ENCODE measurements at places on chromosomes 11 and 22.

DNA sequence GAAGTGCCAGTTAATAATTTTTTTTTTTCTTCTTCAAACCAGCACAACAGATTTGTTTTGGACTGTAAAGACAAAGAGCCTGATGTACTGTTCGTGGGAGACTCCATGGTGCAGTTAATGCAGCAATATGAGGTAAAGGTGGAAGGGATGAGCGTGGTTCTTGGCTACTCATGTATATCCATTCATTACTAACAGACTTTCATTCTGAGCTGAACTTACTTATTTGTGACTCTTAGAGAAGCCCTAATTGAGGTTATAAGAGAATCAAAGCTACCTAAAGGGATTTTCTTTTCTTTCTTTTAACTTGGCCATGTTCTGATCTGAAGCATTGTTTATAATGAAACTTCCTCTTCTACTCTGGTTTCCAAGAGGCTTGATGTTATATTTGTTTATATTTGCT is 15.8 kb downstream of the PAFAH1B2 start:
- DNase-seq: no peak

GRCh38 chr11:134939031-134939430 is 527.0 kb upstream of the B3GAT1 start:
- DNase-seq: no peak

DNA sequence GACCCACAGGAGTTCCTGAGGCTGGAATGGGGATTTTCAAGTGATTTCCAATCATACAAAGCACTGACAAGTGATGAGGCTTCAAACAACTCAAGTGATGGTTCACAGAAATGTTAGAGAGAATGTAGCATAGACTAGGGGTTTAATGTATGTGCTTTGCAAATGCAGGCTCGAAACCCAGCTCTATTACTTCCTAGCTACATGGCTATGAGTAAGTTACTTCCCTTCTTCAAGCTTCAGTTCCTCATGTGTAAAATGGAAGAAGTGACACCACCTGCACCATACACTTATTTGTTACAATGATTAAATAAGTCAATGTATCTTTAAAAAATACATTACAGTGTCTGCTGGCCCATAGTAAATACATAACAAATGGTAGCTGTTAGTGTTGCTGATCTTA is 139.8 kb downstream of the CCDC81 start:
- no peak for DNase-seq

DNA sequence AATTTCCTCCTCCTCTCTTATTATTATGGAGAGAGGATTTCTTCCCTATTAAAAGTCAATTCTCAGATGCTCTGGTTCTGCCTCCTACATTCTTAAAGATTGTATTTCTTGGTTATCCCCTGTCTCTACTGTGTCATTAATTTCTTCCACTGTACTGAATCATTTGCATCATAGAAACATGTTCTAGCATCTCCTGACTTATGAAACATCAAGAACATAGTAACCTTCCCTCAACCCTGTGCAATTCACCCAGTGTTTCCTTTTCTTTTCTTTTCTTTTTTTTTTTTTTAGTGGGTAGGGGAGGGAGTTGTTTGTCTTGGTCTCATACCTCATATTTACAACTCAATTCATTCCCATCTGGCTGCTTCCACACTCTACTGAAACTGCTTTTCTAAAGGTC is 288.0 kb upstream of the PLET1 start:
- no peak for DNase-seq

DNA sequence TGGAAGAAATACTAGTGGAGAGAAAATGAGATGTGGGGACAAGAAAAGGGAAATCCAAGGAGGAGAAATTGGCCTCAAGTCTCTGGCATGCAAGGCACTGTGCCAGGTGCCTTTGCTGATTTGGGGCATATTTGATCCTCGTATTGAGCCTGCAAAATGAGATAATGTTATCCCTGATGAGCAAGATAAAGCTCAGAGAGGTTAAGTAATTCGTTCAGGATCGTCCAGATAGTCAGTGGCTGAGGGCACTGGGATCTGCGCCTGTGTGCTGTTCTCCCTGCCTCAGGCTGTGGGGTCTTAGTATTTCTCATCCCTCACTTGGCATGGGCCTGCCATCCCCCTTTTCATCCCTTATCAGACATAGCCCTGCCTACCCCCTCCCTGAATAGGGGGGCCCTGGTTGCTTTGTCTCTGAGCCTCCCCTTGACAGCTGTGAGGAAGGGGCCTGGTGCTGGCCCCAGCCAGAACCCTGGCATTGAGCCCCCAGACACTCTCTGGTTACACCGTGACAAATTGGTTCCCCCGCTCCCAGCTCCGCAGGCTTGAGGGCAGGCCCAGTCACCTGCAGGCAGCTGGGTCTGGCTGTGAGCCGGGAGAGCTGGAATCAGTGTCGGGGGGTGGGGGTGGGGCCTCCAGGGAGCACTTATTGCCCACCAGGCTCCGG is 85.7 kb downstream of the NECTIN1 start:
- DNase-seq: no peak

GRCh38 chr11:68026391-68027105 is 3.9 kb upstream of the NDUFS8 start:
- DNase-seq: no peak

GRCh38 chr11:46625406-46625805 is 8.1 kb downstream of the ATG13 start:
- no peak for DNase-seq

DNA sequence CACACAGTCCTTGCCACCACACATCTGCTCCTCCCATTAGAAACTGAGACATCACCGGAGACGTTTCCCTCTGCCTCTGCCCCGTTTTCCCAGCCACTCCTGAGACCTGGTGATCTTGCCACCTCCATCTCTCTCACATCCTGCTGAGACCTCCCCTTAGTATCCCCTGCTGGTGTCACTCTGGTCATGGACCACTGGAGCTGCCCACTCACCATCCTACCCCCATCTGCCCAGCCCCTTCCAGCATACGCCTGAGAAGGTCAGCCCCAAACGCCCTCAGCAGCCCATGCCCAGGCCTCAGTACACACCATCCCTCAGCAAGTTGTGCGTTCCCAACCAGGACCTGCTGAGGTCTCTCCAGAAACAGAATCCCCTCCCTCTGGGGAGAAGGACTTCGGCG is 64.3 kb downstream of the SHANK2 start:
- DNase-seq: no peak

- DNase-seq: no peak
Measured at GRCh38 chr22:37848587-37849088, 581 bp upstream of the EIF3L start.

DNA sequence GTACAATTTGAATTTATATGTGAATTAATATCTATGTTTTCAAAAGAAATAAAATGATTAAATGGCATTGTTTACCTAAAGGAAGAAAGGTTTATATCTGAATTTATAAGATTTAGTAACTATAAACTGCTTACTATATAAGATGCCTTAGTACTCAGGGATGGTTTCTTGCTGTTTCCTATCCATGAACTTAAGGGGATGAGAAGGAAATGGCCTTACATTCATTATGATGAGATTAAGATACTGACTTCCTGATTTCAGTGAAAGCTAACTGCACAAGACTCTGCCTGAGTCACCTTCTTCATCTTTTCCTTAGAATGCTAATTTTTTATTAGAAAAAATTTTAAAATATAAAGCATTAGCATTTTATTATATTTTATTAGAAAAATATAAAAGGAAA is 606.3 kb upstream of the ARHGAP42 start:
- DNase-seq: no peak

DNA sequence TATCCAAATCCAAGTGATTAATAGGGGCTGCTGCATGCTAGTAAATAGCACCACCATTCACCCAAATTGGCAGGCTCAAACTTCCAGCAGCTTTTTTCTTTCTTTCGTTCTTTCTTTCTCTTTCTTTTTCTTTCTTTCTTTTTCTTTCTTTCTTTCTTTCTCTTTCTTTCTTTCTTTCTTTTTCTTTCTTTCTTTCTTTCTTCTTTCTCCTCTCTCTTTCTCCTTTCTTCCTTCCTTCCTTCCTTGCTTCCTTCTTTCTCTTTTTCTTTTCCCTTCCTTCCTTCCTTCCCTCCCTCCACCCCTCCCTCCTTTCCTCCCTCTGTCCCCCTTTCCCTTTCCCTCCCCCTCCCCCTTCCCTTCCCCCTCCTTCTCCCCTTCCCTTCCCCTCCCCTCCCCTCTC is 81.5 kb downstream of the PDE3B start:
- DNase-seq: no peak

GRCh38 chr22:46273432-46274148 is 5.8 kb downstream of the TTC38 start:
- DNase-seq: no peak

- no peak for DNase-seq
Measured at GRCh38 chr11:11036185-11036847, 178.5 kb upstream of the ZBED5 start.

GRCh38 chr11:1817511-1817910 is 17.3 kb upstream of the SYT8 start:
- no peak for DNase-seq

GRCh38 chr11:128814856-128815705 is 52.0 kb downstream of the KCNJ1 start:
- DNase-seq: no peak

GRCh38 chr11:61797263-61797944 is 4.7 kb downstream of the FEN1 start:
- peak; percentile 39 for DNase-seq

- no peak for DNase-seq
Measured at GRCh38 chr22:35886309-35886708, 142.3 kb downstream of the RBFOX2 start.

DNA sequence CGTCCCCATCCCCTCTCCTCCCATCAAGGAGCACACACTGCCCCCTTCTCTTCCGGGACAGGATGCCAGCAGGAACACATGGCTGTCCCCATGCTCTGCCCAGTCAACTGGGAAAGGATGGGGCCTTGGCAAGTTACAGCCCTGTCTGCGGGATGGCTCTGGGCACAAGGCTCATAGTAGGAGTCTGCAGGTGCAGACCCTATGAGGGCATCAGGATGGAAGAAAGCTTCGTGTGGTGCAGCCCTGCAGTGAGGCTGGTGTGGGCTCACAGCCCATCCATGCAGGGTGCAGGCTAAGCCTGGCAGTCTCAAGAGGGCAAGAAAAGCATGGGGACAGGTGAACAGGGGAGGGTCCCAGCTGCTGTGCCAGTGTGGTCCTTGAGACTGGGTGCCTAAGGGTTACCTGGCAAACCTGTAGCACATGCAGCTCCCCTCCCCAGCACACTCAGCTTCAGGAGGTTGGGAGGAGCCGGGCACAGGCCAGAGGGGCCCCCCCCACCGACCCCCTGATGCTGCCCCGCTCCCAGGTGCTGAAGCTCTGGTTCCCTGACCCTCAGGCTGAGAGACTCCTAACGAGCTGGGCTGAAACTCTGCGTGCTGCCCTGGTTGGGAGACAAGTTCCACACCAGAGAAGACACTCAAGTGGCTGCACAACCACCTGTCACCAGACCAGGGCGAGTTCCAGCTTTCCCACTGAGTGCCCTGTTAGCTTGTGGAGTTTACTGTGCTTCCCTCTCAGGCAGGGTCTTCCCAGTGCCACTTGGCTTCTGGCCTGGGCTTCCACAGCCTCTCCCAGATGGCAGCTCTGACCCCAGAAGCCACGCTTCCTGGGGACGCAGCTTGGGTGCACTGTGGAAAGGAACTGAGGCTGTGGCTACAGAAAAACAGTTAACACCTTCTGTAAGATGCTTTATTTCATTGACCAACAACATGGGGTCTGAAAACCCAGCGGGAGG is 3.3 kb upstream of the SCARF2 start:
- no peak for DNase-seq

GRCh38 chr11:60785136-60785535 is at the start of gene MS4A10:
MS4A10 (plus strand) TSS chr11:60785333; CDS start chr11:60790336, 5,003 bp downstream.
- DNase-seq: no peak

GRCh38 chr11:11528986-11529385 is 92.8 kb downstream of the GALNT18 start:
- DNase-seq: no peak

DNA sequence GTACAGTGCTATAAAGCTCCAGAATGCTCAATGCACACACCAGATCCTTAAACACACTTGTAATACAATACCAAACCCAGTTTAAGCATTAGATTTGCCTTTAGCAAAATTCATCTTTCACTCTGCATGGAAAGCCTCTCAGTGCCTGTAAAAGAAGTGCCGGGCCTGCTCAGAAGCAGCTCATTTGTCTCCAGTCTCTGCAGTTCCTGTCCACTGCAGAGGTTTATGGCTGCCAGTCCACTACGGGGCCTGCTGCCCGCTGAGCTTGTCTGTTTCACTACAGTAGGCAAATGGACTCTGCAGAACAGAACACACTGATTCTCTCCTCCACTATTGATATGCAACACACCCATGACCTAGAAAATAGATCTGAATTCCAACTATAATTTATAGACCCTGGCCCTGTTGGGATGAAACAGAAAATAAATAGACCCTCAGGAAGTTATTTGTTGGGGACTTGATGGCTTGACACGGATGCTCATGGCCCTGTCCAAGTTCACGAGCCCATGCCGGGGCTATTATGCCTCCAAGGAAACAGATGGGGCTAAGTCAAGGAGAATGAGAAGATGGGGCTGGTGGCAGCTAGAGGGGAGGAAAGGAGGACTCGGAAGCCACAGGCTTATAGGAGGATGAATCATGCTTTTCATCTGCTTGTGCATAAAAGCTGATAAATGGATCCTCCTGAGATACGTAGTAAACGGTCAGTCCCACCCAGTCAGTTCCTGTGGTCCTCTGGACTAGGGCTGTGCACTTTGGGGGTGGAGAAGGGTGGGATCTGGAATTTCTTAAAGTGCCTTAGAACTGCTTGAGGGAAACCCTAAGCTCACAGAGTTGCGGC is 416.8 kb upstream of the TENM4 start:
- DNase-seq: no peak

DNA sequence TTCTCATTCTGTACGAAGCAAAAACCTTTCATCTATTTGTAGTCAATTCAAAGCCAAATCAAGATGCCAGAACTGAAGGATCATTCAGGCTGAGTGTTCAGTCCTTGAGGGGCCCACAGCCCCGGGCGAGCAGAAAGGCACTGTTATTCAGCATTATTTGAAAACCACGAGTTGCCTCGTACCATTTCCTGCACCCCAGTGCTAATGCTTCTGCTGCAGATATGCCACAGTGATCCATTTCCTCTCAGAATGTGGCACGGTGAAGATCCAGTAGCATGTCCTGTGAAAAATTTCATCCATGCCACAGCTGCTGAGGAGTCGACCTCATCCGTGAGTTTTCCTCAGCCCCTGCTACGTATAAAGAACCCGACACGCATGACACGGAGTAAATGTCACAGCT is 85.4 kb downstream of the OSBP2 start:
- DNase-seq: no peak

- DNase-seq: no peak
Measured at GRCh38 chr11:120248551-120249278, 8.8 kb downstream of the POU2F3 start.

Data from stimulated activated CD8-positive, alpha-beta memory T cell treated with anti-CD3 and anti-CD28 coated beads, Interleukin-2, amount 100 ng/mL, for 1 hour (primary cell).